ENCODE measurements at places on chromosomes 5 and 9.

- no peak for DNase-seq
Observed at GRCh38 chr5:142641711-142642110, 44.2 kb downstream of the FGF1 start.

DNA sequence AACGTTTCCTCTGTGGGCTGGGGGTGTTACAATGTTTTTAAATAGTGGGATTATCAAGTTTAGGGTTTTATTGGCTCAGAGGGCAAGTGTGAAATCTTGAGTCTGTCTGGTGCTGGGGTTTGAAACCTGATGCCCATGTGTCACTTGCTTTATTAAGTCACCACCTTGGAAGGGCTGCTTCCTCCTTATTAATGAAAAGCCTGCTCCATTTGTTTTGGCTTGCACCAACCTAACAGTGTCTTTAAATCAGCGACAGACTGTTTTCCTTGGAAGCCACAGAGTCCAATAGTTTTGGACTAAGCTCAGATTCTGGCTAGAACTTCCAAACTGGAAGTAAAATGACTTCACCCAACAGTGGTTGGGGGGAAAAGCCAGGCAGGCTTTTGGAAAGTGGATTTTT, 10.7 kb upstream of the PALM2AKAP2 start:
- peak; percentile 34 for DNase-seq

GRCh38 chr9:31807574-31808256, 576.7 kb upstream of the ACO1 start:
- peak; percentile 31 for DNase-seq

- DNase-seq, result no peak
Observed at GRCh38 chr9:91211919-91212318, 149.8 kb downstream of the AUH start.

DNA sequence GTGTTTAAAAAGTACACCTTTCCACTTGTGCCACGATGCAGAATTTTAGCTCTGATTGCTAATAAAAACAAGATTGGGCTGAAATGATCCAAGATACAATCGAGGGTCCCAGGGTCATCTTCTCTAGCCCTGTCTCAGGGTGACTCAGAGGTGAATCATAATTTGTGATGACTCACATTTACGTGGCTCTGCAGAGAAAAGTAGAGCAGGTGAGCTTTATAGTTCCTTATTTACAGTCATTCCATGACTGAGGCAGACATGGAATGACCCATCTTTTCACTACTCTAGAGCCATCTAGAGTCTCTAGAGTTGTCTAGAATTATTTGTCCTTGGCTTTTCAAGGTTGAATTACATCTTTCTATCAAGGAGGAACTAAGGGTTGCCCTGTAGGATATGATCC, 155.2 kb downstream of the GAS1 start:
- DNase-seq, result peak; percentile 89

DNA sequence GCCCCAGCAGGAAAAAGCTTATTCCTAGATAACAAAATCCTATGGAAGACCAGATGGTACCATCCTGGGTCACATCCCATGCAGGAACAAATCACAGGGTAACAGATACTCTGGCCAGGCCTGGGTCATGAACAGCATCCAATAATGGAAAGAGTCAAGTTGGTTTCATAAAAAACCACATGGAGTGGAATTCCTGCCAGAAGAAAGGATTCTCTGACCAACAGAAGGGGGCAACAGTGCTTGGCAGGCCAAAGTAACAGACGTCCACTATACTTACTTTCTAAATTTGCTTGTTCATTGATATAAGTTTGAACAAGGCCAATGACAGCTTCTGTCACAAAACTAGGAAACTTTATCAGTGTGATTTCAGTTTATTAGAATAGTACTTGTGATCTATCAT, 273.5 kb downstream of the ARRDC3 start:
- DNase-seq, result no peak

DNA sequence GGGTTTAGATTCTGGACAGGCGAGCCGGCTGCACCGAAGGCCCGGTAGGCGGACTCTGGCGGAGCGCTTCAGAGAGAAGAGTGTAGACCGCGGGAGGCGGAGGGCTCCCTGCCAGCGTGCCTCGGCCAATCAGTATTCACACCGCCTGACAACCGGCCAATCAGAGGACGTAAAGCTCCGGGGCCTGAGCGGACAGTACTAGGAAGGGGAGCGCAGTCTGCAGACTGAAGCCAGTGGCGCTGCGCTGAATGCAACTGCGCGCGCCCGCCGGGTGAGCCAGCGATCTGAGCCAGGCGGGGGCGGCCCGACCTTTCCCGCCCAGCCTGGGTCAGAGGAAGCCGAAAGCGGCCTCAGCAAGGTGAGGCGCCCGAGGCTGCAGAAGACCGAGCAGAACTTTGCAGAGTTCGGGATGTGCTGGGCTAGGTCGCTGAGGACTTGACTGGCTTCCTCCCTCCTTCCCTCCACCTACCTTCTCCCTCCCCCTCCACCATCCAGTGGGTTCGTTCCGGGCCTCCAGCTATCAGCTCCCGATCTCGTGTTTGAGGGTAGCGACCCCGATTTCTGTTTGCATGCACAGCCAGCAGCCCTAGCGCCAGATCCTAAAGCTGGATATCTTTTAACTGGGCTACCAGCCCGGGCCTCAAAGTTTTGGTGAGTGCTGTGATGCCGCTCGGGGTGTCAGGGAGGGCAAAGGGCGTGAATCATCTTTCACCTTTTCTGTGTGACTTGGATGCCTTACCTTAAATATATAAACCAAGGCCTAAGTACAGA, at the start of gene DMRT2:
TSS of gene DMRT2 (plus strand) at position 233 of the 771 bp plus-strand sequence. CDS start 1,257 bp downstream, outside the sequence.
- DNase-seq, result peak; percentile 38

DNA sequence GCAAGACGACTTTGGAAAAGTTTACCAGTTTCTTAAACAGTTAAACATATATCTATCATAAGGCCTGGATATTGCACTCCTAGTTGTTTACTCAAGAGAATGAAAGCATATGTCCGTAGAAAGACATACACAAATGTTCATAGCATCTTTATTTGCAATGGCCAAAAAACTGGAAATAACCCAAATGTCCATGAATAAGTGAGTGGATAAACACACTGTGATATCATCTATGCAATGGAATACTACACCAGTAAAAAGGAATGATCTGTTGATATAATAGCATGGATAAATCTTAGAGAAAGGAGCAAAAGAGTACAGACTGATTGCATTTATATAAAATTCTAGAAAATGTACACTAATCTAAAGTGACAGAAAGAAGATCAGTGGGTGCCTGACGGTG, 28.0 kb upstream of the VCAN start:
- DNase-seq, result no peak

GRCh38 chr5:83227611-83228010, 150.3 kb downstream of the XRCC4 start:
- no peak for DNase-seq

- no peak for DNase-seq
Observed at GRCh38 chr9:101620452-101620851, 25.7 kb upstream of the PPP3R2 start.

GRCh38 chr9:93460689-93461413, 7.5 kb upstream of the FAM120AOS start:
- DNase-seq, result no peak

DNA sequence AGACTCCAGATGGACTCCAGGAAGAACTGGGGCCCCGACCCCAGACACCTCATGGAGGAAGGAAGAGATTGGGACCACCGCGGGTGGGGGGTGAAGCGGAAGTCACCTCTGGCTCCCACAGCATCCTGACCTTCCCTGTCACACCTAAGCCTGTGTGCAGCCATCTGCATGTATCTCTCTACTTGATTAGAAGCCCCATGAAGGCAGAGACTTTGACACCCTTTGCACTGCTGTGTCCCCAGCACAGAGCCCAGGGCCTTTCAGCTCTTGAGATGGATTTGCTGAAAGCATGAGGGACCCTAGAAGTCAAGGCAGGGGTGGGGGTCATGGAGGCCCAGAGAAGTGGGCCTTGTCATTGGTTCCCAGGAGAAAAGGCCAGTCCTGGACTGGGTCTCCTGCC, 2.8 kb upstream of the ENG start:
- no peak for DNase-seq

GRCh38 chr5:136926073-136926472, 560.7 kb upstream of the TRPC7 start:
- no peak for DNase-seq

DNA sequence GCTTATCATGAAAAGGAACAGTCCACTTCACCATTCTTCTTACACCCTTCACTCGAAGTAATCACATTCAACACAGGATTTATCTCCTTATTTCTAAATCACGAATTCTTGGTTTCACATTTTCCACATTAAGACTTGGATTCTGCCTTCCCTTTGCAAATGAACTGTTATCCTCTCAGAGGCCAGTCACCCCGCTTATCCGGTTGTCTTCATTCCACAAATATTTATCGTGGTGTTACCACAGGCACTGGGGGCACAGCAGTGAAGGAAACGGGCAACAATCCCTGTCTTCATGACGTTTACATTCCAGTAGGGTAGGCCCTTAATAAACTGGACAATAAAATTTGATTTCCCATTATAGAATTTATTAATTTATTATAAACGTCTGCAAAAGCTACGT, 284.2 kb downstream of the DENND1A start:
- no peak for DNase-seq

DNA sequence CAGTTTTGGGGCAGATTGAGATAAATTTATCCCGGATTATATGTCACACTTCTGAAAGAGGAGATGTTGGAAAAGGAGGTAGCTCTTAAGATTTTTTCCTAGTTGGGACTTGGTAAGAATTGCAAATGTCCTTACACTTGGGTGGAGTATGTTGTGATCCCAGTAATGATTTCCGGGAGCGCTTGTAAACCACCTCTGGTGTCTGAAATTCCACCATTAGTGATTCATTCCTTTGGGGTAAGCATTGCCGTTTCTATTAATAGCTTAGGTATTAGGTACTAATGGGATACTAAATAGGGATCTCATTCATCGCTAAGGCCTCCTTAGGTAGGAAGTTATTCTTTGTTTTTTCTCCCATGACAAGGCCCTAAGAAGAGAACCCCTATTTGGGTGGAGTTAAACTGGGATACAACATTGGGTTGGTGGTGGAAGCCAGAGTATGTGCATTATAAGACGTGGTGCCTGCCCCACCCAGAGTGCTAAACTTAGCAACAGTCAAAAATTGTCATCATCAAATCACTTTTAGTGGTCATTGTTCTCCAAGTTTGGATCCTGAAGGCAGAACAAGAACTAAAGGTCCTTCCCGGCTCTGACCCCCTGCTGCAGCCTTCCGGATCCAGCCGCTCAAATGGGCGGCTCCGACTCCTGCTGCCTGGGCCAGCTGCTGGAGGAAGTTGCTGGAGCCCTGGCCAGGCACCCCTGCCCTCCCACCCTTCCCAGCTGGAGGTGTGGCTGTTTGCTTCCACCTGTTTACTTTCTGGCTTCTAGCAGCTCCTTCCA, 31.7 kb upstream of the DAB2IP start:
- no peak for DNase-seq

DNA sequence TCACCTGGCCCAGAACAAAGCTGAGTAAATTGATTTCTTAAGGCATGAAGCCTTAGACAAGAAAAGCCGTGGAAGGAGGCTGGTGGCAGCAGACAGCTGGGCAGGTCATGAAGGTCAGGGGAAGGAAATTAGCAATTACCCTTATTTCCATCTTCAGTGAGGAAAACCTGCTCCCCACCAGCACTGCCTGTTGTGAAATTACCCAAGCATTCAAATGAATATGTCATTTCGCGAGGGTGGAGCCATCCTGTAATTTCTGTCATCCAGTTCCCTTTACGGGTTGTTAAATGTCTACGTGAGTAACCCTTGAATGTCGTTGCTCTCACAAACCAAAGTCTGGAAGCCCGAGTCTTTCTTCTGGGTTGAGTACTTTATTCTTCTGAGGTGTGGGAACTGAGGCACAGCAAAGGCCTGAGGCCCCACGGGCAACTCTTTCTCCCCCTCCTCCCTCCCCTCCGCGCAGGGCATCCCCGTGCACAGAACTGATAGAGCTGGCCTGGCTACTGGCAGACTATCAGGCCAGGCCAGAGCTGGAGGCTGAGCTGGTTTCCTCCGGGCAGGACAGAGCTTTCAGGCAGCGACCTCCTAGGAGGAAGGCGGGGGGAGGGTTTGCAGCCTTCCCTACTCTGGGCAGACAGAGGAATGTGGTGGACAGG, 22.0 kb upstream of the AK3 start:
- no peak for DNase-seq

DNA sequence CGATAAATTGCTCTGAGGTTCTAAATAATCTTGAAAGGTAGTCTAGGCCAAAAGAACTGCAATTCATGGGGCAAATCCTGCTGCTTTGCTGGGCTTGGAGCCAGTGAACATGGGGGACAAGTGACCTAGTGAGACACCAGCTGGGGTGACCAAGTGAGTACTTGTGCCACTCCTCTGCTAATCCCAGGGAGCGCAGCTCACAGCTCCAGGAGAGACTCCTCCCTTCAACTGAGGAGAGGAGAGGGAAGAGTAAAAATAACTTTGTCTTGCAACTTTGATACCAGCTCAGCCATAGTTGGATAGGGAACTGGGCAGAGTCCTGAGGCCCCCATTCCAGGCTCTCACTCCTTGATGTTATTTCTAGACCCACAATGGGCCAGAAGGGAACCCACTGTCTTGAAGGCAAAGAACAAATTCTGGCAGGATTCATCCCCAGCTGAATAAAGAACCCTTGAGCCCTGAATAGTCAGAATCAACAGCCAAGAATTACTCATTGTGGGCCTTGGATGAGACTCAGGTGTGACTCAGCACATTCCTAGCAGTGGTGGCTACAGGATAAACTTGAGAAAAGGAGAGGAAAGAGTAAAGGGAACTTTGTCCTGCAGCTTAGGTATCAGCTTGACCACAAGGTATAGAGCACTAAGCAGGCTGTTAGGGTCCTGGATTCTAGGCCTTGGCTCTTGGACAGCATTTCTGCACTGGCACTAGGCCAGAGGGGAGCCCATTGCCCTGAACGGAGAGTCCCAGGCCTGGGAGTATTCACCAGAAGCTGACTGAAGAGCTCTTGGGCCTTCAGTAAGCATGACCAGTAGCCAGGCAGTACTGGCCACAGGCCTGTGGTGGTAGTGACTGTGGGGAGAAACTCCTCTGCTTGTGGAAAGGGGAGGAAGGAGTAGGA, 288.3 kb upstream of the CDH18 start:
- DNase-seq, result peak; percentile 91

- peak; percentile 94 for DNase-seq
Observed at GRCh38 chr5:74895906-74896305, 29.7 kb upstream of the FAM169A start.

DNA sequence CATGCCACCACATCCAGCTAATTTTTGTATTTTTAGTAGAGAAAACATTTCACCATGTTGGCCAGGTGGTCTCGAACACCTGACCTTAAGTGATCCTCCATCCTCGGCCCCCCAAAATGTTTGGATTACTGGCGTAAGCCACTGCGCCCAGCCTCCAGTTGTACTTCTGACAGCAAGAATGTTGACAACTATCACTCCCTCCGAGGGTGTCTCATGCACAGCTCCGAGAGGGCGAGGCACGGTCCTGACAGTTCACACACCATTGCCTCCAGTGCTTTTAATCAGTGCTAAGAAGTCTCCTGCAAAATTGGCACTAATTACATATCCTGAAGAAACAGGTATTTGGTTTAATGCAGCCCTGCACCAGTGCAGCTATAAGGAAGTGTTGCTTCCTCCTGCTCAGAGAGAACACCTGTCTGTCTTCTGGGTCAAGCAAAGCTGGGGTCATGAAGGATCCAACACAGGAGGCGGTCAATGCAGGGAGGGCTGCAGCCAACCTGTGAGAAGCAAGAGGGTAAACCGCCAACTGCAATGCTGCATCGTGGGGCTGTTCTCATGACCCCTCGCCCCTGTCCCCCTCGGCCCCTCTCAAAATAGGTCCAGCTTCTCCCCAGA, 184.0 kb downstream of the MED10 start:
- no peak for DNase-seq

All from M059J (cell line).